Urothelium cell line (cell line): ENCODE measurements at places on chromosomes 6 and 20.
A peak's percentile ranks its signal among the peaks of the same experiment; 100 is the strongest.

GRCh38 chr6:118353564-118353963 lies 194.5 kb upstream of the PLN start:
- DNase-seq, result no peak

GRCh38 chr6:18025596-18025995 lies 38.2 kb upstream of the KIF13A start:
- no peak for DNase-seq

- DNase-seq, result peak; percentile 42
Measured at GRCh38 chr6:112563368-112563767, 216.2 kb downstream of the RFPL4B start.

DNA sequence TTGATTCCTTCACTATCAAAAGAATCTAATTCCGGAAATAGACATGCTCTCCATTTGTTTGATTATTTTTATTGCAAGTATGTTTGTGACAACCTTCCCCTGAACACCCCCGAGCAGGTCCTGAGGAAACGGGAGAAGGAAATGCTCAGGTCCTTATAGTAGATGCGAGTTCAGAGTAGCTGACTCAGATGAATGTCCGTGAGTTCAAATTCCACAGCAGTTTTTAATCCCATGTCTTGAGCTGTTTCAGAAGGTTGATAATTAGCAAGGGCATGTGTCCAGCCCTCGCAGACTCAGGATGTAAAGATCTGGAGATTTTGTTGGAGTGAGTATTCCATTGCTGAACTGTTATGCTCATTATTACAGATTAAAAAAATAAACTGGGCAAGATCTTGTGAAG lies 169.3 kb downstream of the BCAS1 start:
- DNase-seq, result no peak

GRCh38 chr6:8579372-8579771 lies 144.0 kb upstream of the SLC35B3 start:
- DNase-seq, result peak; percentile 17

GRCh38 chr6:72968704-72969103 lies 256.6 kb downstream of the KHDC1L start:
- DNase-seq, result peak; percentile 70

DNA sequence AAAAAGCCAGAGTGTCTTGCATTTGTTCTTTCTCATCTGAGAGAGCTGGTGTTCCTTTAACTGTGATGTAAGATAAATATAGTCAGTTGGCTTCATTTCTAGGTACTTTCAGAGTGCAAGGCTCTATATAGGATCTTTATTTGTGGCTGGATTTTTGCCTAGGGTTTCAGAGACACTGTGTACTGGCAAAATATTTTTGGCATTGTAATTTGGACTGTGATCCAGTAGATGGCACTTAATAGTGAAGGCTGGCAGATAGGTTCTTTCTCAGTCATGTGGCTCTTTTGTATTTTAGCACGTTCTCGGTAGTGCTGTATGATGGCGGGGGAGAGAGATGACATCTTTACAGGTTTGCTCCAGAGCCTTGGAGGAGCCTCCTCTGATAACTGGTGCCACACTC lies 26.8 kb upstream of the SLC35B3 start:
- DNase-seq, result no peak

DNA sequence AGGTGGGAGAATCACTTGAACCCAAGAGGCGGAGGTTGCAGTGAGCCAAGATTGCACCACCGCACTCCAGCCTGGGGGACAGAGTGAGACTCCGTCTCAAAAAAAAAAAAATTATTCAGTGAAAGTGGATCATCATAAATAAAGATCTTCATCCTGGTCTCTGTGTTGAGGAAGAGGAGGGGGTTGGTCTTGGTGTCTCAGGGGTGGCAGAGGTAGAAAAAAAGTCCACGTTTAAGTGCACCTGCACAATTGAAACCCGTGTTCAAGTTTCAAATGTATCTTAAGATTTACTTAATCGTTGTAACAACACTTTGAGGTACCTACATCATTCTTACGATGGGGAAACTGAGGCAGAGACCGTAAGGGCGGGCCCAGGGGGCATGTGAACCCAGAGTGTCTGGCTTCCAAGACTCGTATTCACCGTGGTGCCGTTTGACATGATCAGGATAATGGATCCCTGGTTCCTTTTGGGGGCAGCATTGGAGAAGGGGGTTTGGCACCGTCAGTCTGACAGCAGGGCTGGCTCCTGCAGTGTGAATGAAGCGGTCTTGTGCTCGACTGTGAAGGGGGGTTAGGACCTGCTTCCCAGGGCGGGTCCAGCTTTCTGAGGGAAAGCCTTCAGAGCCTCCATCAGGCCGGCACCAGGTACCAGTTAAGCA lies 32.9 kb upstream of the ID1 start:
- no peak for DNase-seq

GRCh38 chr6:144879436-144879835 lies 594.3 kb downstream of the UTRN start:
- no peak for DNase-seq

DNA sequence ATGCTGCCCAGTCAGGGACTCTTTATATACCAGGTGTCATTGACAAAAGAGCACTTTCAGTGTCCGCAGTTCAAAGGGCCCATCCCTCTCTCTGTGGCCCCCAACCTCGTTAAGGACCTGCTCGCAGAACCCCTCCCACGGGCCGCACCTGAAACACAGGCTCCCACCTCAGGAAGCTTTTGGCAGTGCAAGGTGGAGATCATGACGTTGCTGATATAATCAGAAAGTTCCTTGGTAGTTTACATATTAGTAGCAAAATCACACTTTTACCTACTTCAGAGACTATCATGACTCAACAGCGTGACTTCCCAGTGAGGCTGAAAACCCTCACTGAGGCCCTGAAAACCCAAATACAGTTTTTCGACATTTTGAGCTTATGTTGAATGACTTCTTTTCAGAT lies 4.1 kb downstream of the TTLL2 start:
- no peak for DNase-seq

GRCh38 chr6:109655761-109656262 lies 35.2 kb downstream of the AK9 start:
- no peak for DNase-seq

DNA sequence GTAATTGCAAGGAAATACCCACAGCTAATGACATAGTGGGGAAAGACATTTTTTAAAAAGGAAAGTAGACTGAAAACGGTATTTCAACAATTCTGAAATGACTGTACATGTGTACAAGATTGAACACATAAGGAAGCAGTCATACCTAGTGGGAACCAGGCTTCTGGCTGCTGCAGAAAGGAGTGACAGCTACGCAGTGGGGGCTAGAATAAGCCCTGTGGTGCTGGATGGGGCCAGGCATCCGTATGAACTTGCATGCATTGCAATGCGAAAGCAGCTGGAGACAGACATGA lies 54.9 kb upstream of the GPR31 start:
- no peak for DNase-seq

GRCh38 chr20:62276439-62276838 lies 26.4 kb upstream of the ADRM1 start:
- DNase-seq, result no peak

DNA sequence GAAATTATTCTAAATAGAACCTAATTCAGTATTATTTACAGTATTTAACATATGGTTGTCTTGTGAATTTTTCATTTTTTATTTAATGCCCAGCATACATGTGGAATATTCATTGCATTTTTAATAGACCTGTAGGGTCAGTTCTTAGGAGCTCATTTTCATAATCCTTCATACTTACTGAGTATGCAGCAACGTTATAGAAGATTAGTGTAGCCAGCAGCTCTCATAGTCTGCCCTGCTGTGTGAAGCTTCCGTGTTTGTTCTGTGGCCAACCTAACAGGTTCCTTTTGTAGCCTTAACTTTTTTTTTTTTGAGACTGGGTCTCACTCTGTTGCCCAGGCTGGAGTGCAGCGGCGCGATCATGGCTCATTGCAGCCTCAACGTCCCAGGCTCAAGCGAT lies 261.4 kb downstream of the ARID1B start:
- no peak for DNase-seq

- DNase-seq, result peak; percentile 86
Measured at GRCh38 chr20:64101731-64102621, 5.4 kb downstream of the NPBWR2 start.

GRCh38 chr20:7889736-7890135 lies 50.5 kb downstream of the HAO1 start:
- no peak for DNase-seq

DNA sequence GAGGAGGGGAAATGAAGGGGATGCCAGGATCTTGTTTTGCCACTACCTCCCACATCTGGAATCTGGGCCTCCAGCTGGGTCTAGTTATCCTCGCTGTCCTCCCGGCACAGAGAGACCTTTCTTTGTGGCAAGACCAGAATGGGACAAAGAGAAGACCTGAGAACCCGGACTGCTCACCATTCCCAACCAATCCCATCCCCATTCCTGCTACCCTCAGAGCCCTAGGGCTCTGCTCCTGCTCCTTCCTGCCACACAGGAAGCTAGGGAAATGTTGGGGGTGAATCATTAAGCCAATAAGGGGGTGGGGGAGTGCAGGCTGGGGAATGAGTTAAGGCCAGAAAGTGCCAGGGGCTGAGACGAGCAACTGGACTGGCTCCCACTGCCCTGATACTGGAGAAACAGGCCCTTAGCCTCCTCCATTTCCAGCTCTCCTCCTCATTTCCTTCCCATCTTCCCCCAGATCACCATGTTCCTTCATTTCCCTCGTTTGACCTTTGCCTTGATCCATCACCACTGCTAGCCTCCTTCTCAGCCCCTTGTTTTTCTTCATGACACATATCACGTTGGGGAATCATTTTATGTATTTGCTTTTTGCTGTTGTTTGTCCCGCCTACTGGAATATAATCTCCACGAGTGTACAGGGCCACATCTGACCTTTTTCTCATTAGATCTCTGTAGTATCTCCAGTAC lies 4.6 kb upstream of the IER3 start:
- no peak for DNase-seq

DNA sequence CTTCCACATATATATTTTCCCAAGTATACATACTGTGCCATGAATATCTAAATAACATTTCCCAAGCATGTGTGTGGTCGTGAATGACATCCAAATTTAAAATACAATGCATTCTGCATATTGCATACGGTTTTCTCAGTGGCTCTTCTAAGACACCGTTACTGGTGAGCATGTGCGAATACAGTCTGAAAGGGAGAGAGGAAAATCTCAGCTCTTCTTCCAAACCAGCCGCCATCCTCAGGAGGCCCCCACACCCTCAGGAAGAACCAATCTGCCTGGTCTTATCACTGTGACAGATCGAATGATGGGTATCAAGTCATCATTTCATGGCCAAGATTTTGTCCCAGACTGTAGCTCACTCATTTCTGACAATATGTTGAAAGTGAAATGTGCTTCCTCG lies 50.7 kb downstream of the ADAT2 start:
- no peak for DNase-seq

- DNase-seq, result no peak
Measured at GRCh38 chr20:17661121-17661744, 20.8 kb downstream of the RRBP1 start.

GRCh38 chr6:160667639-160668481 lies 3.8 kb upstream of the LPA start:
- peak; percentile 63 for DNase-seq
